ENCODE measurements at places on chromosomes 11 and 22.

DNA sequence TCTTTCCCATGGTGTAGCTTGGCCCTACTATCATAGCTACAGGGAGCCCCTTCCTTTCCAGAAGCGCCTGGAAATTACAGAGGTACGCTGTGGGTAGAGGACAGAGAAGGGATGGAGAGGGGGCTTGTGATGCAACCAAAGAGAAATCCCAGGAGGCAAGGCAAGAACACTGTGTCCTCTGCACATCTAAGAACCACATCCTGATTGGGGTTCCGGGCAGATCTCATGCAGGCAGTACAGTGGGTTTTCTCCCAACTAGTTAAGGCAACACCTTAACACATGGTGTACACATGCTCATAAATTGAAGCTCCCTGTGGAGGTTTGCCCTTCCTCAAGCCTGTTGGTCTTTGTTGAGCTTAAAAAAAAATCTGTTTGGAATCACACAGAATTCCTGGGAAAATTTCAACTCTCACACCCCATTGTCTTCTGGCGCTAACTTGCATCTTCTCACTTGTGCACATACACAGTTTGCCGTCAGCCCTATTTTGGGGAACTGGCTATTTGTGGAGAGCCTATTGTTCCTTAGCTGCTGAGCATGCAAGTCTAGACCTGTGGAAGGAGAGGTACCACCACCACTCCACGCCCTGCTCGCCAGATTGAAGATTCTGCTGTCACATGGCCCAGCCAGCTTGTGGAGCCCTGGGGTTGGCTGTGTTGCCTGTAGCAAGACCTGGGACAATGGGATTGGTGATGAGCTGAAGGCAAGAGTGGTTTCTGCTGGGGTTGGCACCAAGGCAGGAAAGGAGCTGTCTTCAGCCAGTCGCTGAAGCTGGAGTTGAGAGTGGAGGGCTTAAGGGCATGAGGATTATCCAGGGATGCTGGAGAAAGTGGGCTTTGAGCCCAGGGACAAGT is 52.4 kb downstream of the ALX4 start:
- DNase-seq: no peak

DNA sequence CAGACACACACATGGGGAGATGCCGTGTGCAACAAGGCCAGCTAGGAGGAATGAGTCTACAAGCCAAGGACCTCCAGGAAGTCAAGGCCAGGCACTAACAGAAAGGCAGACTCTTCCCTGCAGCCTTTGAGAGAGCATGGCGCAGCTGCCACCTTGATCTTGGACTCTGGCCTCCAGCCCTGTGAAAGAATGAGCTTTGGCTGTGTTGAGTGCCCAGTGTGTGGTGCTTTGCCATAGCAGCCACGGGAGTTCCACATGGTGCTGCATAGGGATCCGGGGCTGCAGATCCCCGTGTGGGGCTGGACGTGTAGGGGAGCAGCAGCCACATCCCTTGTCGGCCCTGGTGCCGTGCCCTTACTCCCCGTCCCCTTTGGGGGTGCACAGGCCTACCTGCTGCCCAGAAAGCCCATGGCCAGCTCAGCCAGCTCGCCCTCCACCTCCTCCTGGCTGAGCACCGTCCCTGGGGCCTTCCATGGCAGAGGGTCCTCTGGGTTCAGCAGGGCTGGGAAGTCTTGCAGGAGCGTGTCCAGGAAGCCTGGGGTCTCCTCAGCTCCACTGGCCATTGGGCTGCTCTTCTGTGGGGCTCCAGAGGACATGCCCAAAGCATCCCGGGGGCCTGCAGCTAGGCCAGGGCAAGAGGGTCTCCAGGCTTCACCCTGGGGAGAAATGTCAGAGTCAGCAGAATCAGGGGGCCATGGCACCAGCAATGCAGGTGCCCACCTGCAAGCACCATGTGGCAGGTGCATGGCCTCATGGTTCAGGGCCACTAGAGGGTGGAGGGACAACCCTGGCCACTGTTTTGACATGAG is 7.0 kb downstream of the PPM1F start:
- no peak for DNase-seq

- DNase-seq: no peak
These were observed 356.3 kb upstream of the ISX start for GRCh38 chr22:34709641-34710040.

DNA sequence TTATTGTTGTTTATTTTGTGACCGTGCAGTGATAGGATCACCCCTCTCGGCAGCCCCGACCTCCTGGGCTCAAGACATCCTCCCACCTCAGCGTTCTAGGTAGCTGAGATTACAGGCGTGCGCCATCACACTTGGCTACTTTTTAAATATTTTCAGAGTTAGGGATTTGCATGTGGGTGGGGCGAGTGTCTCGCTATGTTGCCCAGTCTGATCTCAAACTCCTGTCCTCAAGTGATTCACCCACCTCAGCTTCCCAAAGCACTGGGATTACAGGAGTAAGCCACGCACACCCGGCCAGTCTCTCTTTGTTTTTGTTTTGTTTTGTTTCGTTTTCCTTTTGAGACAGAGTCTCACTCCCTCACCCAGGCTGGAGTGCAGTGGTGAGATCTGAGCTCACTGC is 1.2 kb upstream of the INTS5 start:
- no peak for DNase-seq

- peak; percentile 40 for DNase-seq
These were observed 629 bp downstream of the PSMA1 start for GRCh38 chr11:14519597-14519916.

DNA sequence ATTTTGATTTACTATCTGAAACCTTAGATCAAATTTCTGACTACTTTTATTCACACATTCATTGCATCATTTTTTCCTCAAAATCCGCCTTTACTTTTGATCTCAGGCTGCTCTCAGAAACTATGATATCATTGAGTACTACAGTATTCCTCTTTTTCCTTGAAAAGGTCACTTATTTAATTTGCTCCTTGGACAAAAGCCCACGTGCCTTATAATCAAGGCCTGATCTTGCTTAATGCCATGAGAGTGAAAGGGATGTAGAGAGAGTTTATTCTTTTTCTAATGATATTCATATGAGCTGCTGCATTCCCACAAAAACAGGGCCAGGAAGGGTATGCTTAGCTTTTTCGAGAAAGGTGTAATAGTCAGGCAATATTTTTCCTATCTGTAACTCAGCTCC is 327.0 kb downstream of the ETS1 start:
- DNase-seq: no peak

- peak; percentile 51 for DNase-seq
These were observed 29.2 kb downstream of the SC5D start for GRCh38 chr11:121321614-121322243.

DNA sequence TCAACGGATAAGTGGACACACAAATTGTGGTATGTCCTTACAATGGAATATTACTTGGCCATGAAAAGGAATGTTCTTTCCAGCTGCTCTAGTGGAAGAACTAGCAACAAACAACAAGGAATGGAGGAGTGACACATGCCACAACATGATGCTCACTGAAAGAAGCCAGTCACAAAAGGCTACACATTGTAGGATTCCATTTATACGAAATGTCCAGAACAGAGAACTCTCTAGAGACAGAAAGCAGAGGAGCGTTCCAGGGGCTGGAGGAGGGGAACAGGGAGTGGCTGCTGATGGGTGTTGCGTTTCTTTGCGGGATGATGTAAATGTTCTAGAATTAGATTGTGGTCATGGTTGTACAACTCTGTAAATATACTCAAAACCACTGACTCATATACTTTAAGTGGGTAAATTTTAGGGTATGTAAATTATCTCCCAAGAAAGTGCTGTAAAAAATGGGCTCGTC is 32.4 kb upstream of the PDGFB start:
- no peak for DNase-seq

DNA sequence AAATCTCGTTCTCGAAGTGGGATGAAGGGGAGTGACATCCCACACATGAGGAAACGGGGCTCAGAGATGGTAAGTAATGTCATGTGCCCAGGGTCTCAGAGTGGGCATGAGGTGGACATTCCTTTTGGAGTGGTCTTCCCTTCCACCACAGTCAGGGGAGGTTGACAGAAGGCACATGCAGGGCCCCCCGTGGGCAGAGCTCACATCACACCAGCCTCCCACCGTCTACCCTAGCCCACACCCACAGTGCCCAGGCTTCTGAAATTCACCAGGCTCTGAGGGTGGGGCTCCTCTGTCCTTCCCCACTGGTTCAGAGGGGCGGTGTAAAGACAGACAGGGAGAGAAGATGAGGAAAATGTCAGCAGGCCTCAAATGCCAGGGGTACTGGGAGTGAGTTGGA is 41.1 kb upstream of the TIMP3 start:
- DNase-seq: no peak

GRCh38 chr11:12285811-12286222 is 91.6 kb upstream of the PARVA start:
- DNase-seq: no peak

GRCh38 chr22:20238901-20239675 is 29.0 kb downstream of the RTN4R start:
- no peak for DNase-seq

- no peak for DNase-seq
These were observed 34.6 kb downstream of the A4GALT start for GRCh38 chr22:42685941-42686653.

DNA sequence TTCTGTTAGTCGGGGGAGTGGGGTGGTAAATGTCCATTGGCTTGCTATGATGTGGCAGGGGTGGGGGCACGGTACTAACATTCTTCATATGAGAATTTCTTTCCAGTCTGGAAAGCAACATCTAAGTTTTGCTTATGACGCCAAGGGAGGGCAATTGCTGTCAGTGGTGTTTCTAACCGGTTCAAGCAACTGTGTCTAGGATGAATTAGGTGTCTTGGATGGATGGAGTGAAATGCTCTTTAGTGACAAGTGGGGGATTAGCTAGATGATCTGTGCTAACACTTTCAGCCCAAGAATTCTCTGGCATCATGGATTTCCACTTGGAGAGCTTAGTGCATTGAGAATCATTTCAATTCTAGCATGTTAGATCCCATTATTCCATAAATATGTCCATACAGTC is 262.6 kb upstream of the SORL1-AS1 start:
- no peak for DNase-seq

- DNase-seq: no peak
These were observed 67.6 kb upstream of the TEAD1 start for GRCh38 chr11:12606597-12606996.

DNA sequence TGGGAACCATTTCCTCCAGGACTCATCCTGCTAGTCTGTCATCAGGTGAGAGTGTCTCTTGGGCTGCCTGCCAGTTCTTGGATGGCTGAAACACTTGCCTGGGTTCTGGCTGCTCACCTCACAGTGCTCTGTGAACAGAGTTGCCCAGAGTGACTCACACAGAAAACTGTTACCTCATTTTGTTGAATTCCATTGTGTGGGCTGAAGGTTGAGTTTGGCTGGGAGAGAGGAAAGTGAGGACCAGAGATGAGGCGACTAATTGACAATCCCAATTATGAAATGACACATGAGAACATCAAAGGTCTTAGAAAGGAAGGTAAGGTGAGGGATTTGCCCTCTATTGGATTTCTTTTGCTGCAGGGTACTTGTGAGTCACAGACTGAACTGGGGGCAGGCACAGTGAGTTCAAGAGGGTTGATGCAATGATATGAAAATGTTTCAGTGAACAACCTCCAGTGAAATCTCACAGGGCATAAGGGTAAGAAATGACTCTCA is 20.2 kb upstream of the CALCB start:
- no peak for DNase-seq

GRCh38 chr11:71311928-71312510 is 59.6 kb upstream of the SHANK2 start:
- no peak for DNase-seq

GRCh38 chr11:37411289-37411688 is 813.3 kb upstream of the RAG2 start:
- no peak for DNase-seq

Measured in CD4-positive, alpha-beta T cell treated with Interleukin-15 for 4 hours (primary cell).